Brain microvascular endothelial cell (primary cell): ENCODE measurements at places on chromosomes 12 and 14.

DNA sequence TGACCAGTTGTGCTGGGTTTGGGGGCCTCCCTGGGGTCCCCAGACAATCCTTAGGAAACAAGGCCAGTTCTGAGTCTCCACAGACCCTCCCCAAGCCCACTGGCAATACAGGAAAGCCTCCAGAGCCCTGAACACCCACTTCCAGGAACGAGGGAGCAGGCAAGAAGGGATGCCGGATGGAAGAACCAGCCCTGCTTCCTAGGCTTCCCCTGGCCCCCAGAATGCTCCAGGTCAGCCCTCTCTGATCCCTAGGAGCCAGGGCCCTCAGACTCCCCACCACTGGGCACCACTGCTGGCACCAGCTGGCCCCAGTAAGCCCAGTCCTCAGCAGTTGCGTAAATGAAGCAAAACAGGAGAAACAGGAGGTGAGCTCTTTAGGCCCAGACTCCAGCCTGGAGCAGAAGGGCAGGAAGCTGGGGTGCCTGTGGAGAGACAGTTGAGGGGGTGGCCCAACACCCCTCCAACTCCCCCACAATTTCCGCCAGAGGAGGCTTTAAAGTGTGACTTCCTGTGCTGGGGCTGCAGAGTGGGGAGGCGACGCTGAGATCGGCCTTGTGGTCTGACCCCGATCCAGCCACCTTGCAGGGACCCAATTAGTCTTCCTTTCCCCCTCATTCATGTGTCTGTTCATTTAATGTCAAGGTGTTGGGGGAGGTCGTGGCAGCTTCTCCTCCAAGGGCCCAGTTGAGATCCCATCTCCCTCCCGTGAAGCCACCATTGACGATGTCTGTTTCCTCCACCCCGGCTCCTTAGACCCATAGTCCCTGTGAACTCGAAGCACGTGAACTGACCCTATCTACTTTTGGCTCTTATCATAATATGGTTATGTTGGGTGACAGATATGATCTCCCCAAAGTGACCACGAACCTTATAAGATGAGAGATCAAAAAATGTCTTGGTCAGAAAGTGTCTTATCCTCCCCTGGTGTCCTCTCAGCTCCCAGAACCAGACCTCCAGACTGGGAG lies 4.7 kb downstream of the TNFRSF1A start:
- no peak for DNase-seq

GRCh38 chr12:21852251-21852650 lies 77.7 kb upstream of the KCNJ8 start:
- DNase-seq: peak; percentile 63

DNA sequence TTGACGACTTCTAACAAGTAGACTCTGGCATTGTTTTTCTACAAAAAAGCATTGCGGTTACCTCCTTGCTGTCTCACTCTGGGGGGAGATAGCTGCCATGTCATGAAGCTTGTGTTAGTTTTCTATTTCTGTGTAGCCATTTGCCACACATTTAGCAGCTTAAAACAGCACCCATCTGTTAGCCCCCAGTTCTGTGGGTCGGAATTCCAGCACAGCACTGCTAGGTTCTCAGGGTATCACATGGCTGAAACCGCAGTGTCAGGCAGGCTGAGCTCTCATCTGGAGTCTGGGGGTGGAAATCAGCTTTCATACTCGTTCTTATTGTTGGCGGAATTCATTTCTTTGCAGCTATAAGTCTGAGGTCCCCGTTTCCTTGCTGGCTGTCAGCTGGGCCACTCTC lies 19.9 kb upstream of the STXBP6 start:
- DNase-seq: no peak

- DNase-seq: no peak
These were observed 115.1 kb downstream of the BEGAIN start for GRCh38 chr14:100472094-100472455.

DNA sequence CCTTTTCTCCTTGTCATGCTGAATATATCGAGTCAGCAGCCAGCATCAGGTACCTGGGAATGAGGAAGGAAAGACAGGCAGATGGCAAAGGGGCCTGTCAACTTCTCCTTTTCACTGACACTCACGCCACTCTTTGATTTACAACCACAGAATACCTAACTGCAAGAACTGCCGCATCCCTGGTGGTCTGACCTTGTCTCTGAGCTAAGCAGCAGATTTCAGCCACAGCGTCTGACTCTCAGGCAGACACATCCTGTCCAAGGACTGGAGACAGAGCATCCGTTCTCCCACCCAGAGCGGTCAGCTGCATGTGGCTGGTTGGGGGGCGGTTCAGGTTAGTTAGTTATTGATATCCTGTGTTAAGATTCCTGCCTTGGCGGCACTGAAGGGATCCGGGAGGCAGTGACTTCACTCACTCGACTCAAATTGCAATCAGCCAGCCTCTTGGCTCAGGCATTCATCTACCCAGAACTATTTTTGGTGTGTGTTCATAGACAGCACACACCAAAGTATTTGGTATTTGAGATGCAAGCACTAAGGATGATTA lies 11.2 kb upstream of the MAP1LC3B2 start:
- DNase-seq: peak; percentile 53

GRCh38 chr14:85907536-85907935 lies 377.6 kb downstream of the FLRT2 start:
- DNase-seq: no peak

- no peak for DNase-seq
These were observed 189.5 kb downstream of the MED13L start for GRCh38 chr12:116087962-116088361.

DNA sequence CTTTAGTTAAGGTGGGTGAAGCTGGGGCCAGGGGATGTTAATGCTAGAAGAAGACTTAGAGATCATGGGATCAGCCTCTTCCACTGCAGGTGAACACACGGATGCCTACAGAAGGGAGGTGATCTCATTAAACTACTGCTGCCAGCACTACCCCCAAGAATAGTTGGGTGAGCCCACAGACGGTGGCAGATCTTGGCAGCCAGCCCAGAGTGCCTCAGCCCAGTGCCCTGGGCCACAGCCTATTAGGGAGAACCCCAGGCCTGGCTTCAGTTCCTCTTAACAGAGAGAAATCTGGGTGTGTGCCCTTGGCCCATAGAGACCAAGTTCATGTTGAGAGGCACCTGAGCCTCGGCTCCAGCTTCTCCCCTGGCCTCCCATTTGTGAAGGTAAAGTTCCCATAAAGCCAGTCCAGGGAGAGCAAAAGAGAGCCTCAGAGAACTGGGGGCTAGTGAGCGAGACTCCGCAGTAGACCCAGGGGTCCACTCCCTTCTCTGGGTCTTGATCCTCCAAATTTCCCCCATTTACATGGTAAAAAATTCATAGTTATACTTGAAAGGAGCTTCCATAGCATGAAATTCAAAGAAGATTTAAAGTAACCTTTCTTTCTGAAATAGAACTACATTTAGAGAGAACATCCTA lies 125.0 kb upstream of the CCND2 start:
- DNase-seq: no peak
